Keratinocyte (primary cell): ENCODE measurements at places on chromosomes 13 and 19.

DNA sequence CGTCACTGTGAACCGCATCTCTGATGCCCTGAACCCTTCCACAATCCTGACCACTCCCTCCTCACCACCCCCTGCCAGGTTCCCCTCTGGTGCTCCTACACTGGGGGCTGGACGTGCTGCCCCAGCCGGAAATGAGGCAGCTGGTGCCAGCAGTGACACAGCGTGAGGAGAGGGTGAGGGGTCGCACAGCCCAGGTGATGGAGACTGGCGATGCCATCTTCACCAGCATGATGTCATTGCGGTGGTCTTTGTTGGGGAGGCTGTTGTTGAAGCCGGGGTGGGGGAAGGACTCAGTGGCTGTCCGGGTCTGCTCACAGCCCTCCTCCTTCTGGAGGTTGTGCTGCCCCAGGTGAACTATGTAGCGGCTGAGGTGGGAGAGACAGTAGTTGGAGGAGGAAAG, 2.5 kb downstream of the KLK11 start:
- no peak for DNase-seq

DNA sequence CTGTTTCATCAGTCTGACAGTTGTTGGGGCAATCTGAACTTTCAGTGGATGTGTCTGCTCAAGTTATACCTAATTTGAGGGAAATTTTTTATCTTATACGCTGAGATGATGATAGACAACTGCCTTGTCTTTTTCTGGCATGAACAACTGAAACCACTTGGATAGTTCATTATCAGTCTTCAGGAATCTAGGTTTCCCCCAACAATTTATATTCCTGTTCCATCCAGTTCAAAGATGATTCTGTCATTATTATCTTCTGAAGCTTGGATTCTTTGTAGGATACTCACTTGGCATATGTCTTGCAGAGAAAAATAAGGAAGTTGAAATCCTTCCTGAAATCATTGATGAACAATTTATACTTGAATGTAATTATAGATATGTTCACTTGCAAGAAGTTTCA, 193.7 kb downstream of the LMO7 start:
- DNase-seq, result no peak

GRCh38 chr13:21798181-21798580, 127.3 kb downstream of the FGF9 start:
- DNase-seq, result no peak

- no peak for DNase-seq
Observed at GRCh38 chr19:36030264-36031148, 2.2 kb downstream of the CLIP3 start.

DNA sequence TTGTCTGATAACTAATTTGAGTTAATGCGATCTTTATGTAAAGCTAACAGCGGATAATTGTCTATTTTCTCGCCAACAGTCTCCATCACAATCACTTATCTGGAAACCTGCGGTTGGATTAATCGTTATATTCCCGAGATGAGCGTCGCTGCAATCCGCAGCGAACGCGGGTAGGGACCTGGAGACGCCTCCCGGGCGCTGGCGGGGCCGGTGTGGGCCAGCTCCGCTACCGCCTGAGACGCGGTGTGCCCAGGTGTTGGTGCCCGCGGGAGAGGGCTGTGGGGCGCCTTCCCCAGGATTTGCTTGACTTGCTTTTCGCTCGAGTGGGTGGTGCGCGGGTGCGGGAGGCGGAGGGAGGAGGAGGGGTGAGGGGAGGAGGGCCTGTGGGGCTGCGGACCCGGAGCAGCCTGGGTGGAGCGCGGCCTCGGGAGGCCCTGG, 38.3 kb downstream of the SOX1 start:
- DNase-seq, result no peak

DNA sequence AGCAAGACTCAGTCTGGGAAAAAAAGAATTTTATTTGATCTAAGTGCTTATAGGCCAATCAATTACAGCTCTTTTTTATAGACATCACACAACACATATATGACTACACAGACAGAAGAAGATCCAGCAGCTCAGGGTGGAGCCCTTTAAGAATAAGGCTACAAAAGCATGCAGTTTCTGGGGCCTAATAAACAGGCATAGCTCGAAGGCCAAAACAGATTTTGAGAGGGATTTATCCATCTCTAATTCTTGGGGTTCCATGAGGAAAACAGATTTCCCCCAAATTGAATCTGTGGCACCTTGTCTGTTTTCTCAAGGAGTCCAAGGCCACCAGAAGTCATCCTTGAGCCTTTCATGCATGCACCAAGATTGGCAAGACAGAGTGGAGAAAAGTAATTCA, 3.9 kb upstream of the ZNF550 start:
- DNase-seq, result no peak
